ENCODE measurements at places on chromosomes 6 and 20.

GRCh38 chr6:110491644-110492317, 15.4 kb upstream of the SLC22A16 start:
- DNase-seq: no peak

DNA sequence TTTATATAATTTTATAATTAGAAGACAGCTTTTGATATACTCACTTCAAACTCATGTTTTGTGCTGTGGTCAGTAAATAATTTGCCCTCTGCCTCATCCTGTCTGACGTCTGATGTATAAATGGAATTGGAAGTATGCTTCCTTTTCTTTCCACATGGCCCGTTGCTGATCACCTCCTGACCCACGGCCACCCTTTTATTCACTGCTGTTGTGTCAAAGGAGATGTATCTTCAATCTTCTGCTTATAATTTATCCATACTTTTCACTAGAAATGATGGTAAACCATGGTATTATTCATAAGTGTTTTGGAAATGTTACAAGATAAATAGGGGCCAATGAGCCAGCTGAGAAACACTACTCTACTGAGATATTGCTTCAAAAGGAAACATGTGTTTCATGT, 841.8 kb downstream of the PHF3 start:
- no peak for DNase-seq

DNA sequence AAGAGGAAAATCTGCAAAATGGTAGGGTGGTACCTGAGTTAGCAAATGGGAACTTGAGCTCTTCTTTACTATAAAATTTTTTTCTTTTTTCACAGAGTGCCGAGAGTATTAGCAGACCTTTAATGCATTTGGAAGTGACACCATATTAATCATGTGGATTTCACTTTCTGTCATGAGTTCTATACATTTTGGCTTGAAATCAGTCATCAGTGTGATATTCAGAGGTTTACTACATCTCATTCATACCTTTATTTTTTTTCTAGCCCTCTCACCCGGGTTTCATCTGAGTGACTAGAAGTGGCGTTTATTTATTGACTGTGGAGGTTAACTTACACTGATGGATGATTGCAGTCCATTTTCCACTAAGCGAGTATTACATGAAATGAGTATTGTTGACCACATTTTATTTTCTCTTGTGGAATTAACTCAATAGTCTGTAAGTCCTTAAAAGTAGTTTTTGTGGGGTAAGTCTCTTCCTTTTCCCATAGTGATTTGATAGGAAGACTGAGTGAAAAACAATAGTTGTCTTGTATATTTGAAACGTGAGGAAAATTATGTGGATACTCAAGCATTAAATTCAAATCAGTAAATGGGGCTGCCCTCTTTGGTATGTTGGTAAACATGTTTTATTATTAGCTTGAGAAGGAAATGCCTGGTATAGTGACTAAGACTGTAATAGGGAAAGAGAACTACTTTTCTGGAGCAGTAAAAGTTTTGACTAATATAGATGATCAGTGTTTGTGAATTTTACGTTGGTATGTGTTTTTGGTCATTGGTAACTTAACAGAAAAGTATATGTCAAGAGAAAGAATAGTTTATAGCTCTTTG, 55.5 kb downstream of the JARID2 start:
- DNase-seq: no peak

DNA sequence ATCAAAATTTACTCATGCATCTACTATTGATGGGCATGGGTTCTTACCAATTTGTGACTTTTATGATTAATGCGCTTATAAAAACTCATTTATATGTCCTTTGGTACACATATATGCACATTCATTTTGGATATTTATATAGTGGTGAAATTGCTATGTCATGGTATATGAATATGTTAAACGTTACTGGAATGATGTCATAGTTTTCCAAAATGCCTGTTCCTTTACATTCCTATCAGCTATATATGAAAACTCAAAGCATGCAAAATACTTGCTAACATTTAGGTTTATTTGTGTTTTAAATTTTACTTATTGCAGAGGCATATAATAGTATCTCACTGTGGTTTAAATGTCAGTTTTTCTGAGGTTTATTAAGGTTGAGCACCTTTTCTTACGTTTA, 1403.1 kb downstream of the HACE1 start:
- no peak for DNase-seq

- no peak for DNase-seq
Observed at GRCh38 chr6:100627911-100628758, 163.4 kb upstream of the SIM1 start.

- no peak for DNase-seq
Observed at GRCh38 chr6:77626426-77626825, 26.4 kb upstream of the MEI4 start.

GRCh38 chr6:31576897-31577578, 1.7 kb downstream of the TNF start:
- no peak for DNase-seq

DNA sequence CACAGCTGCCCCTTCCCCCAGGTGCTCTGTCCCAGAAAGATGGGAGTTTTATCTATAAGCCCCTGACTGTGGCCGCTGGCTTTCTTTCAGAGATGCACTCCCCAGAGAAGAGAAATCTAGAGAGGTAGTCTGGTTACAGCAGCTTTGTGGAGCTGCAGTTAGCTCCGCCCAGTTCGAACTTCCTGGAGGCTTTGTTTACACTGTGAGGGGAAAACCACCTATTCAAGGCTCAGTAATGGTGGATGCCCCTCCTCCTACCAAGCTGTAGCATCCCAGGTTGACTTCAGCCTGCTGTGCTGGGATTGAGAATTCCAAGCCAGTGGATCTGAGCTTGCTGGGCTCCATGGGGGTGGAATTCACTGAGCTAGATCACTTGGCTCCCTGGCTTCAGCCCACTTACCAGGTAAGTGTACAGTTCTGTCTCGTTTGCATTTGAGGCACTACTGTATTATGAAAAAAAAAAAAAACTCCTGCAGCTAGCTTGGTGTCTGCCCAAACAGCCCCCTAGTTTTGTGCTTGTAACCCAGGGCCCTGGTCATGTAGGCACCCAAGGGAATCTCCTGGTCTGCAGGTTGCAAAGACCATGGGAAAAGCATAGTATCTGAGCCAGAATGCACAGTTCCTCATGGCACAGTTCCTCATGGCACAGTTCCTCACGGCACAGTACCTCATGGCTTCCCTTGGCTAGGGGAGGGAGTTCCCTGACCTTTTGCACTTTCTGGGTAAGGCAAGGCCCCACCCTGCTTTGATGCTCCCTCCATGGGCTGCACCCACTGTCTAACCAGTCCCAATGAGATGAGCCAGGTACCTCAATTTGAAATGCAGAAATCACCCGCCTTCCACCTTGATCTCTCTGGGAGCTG, 275.0 kb downstream of the CENPW start:
- no peak for DNase-seq

GRCh38 chr6:125924169-125924568, 32.4 kb upstream of the HINT3 start:
- no peak for DNase-seq
